Stimulated activated CD4-positive, alpha-beta T cell treated with anti-CD3 and anti-CD28 coated beads, Interleukin-4, amount 100 ng/mL, for 1 hour (primary cell): ENCODE measurements at places on chromosomes 12 and 14.

DNA sequence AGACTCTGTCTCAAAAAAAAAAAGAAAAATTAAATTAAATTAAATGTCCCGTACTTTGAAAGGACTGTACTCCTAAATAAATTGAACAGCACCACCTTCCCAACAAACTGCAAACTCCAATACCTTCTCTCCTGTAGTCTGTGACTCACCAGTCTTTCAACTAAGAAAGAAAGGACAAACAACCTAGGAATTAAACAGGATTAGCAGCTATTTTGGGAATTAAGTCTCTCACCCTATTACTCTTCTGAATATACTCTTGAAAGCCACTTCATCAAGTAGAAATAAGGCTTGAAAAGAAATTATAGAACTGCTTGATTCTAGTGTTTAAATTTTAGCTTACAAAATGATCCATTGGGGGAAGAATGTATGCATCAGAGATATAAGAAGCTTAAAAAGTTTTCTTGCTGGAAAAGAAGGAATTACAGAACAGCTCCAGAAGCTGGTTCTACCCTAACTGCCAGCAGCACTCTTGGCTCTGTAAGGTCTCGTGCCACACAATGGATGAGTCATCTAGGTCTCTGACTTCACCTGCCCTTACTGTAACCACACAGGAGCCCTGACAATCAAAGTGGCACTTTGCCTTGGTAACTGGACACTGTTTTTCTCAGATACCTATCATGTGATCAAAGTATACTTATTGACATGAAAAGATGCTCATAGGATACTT, 57.0 kb upstream of the CERS5 start:
- peak; percentile 20 for DNase-seq

DNA sequence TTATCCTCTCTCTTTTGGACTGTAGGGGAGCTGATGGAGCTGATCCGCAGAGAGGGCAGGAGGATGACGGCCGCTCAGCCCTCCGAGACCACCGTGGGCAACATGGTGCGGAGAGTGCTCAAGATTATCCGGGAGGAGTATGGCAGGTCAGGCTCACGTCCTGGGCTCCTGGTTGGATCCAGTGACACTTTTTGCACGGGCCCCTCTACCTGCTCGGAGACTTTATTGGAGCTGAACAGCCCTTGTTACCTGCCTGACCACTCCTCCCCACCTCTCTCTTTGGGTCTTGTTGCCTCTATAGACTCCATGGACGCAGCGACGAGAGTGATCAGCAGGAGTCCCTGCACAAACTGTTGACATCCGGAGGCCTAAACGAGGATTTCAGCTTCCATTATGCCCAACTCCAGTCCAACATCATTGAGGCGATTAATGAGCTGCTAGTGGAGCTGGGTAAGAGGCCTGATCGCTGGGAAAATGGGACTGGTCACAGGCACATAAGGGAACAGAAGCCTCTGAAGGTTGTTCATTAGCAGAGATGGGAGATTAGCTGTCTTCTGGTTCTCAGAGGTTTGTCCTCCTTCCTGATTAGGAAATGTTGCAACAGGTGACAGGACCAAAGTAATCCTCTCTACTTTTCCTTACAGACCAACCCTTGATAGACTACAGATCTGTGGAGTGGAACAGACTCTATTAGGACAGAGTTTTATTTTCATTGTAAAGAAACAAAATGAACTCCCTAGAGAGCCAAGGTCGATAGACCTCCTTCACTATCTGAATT, 718 bp downstream of the EIF2B2 start:
- DNase-seq = no peak

- no peak for DNase-seq
Observed at GRCh38 chr12:92543840-92544239, 158.9 kb upstream of the PLEKHG7 start.

- DNase-seq = no peak
Observed at GRCh38 chr12:12977231-12977630, 22.8 kb downstream of the HEBP1 start.

- DNase-seq = no peak
Observed at GRCh38 chr14:100609331-100609870, 22.2 kb upstream of the BEGAIN start.

DNA sequence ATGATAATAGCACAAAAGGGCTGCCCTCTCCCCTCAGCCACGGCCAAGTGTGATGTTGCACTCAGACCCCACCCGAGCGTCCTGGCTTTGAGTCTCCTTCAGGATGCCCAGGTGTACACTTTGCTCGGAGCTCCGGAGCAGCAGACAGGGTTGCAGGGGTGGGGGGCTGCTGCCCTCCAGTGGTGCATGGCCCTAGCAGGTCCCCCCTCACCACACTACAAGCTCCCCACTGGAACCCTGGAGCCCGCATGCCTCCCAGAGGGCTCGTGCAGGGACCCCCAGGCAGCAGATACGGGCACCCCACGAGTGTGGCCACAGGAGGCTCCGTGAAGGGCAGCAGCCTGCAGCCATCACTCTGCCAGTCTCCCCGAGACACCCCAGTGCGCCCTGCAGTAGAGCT, 69.9 kb upstream of the C14orf180 start:
- no peak for DNase-seq

DNA sequence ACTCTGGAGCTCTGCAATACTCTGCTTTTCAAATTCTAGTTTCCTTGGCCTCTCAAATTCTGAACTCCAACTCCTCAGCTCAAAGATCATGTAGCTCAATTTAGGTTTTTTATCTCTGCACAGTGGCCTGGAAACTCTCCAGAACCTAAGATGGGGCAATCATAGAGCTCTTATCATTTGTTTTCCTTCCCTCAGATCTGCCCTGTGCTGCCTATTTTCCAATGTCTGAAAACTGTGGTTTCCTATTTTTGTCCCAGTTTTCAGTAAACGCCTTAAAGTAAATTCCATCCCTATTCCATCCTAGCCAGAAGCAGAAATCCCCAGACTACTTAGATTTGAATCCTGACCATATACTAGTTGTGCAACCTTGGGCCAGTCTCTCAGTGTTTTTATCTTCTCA, 73.2 kb downstream of the CEP83 start:
- DNase-seq = no peak

- DNase-seq = no peak
Observed at GRCh38 chr12:107223821-107224220, 130.5 kb upstream of the CRY1 start.
